ENCODE measurements at places on chromosomes 12 and 14.

- DNase-seq: peak; percentile 21
These were observed 122.0 kb downstream of the TMEM117 start for GRCh38 chr12:43957732-43958372.

- no peak for DNase-seq
These were observed 2.6 kb downstream of the IFFO1 start for GRCh38 chr12:6553051-6553868.

- no peak for DNase-seq
These were observed 65.5 kb upstream of the SLCO1C1 start for GRCh38 chr12:20629414-20630156.

GRCh38 chr12:76547526-76547925 is 12.0 kb downstream of the OSBPL8 start:
- DNase-seq: no peak

GRCh38 chr14:68736471-68736871 is 56.4 kb downstream of the ZFP36L1 start:
- no peak for DNase-seq

DNA sequence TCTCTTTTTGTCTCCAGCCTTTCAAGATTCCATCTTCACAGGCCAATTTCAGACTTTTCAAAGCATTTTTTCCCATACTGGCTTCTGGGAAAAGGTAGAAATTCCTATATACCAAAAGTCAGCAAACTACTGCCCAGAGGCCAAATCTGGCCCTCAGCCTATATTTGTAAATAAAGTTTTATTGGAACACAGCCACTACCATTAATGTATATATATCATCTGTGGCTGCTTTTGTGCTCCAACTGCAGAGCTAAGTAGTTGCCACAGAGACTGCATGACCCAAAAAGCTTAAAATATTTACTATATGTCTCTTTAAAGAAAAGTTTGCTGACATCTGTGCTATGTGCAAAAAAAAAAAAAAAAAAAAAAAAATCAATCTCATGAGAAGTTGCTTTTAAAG is 76.3 kb downstream of the KSR2 start:
- DNase-seq: no peak

GRCh38 chr14:87052646-87053225 is 940.2 kb downstream of the GALC start:
- DNase-seq: no peak

- DNase-seq: no peak
These were observed 77.8 kb downstream of the SERPINA3 start for GRCh38 chr14:94689985-94690400.

GRCh38 chr12:131547555-131547954 is 163.3 kb upstream of the SFSWAP start:
- DNase-seq: no peak

DNA sequence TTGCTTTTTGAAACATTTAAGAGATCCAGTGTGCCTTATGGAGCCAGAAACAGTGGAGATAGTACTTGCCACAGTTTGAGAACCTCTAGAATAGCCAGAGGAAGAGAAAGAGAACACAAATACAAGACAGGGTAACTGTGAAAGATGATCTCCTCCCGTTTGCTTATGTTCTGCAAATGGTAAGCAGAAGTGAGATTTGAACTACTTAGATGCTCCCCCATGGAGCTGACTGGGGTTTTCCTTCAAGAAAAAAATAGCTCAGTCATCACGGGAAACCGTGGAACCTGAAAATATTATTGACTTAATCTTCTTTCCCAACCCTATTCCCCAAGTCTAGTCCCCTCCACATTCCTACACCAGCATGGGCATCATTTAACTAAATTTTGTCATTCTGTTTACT is 87.1 kb downstream of the KIF21A start:
- DNase-seq: no peak

DNA sequence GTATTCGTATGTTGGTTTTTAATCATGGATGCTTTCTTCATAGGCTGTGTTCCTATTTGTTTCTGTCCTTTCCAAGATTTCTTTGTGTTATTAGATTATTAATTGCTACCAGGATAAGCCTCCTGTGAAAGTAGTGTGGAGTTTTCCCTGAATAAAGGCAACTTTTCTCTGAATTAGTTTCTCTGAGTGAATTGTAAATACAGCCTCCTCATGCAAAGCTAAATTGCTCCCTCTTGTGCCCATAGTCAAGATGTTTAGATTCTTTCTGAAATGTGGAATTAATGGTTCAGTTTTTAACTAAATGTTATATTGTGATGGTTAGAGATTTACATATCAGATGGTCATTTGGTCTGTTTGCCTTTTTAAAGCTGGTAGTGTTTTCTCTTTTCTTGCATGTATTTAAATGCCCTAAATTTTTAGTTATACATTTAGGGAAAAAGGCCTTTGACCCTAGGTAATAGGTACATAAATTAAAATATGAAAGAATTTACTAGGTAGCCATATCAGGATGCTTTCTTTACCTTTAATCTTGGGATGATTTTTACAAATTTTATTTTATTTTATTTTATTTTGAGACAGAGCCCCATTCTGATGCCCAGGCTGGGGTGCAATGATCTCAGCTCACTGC is 8.9 kb downstream of the APAF1 start:
- DNase-seq: peak; percentile 63

GRCh38 chr14:71403656-71404055 is 496.4 kb downstream of the PCNX1 start:
- peak; percentile 69 for DNase-seq

DNA sequence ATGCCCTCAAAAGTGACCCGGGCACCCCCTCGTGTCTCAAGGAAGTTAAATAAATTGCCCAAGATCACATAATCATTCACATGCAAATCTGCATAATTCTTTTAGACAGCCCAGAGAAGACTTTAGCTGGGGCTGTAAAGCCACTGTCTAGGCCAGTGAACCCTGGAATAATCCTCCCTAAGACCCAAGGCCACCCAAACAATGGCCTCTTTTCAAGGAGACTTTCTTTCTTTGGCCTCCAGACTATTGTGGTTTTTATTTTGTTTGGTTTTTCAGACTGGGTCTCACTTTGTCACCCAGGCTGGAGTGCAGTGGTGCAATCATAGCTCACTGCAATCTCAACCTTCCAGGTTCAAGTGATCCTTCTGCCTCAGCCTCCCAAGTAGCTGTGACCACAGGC is 10.6 kb downstream of the SVOP start:
- DNase-seq: no peak

- no peak for DNase-seq
These were observed 92.0 kb downstream of the MIPOL1 start for GRCh38 chr14:37289688-37290087.

DNA sequence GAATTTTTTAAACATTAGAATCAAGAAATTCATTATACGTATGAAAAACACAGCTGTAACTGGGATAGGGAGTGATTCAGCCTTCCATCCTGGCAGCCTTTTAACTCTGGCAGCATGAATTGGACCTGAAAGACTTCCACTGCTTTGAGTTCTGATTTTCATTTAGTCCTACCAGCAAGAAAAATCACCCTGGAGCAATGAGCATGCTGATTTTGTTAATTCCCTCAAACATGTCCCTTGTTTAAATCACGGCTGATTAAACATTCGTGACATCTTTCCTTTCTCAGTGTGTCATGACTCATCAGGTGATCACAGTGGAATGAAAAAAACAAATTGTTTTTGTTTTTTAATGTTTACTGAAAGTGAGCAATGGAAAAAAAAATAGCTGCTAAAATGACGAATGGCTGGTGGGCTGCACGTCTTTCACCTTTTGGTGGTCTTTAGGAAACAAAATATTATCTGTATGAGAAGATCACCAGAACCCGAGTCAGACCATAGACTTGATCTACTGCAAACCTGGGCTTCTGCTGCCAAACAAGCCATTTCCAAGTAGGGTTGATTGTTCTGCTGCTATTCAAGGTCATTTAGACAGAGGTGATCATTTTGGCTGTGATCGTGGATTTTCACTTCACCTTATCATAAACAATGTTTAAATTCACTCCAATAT is 67.0 kb upstream of the CAND1 start:
- no peak for DNase-seq

DNA sequence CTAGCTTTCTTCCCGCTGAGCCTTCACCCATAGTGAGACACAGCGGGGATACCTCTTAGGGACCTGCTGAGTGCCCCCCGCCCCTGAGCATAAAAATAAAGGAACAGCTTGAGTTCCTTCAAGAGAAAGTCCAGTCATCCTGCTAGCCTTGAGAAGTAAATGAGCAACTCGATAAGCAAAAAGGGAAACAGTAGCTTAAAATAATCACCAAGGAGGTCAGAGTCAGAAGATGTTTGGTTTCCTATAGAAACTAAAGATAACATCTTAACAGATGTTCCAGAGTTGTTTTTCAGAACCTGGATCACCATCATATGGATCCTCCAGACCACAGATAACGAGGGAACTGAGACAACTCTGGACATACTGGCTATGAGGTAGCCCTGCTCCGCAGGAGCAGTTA is 94.0 kb downstream of the BCAT1 start:
- no peak for DNase-seq

GRCh38 chr14:104680806-104681688 is 8.4 kb upstream of the INF2 start:
- DNase-seq: no peak

DNA sequence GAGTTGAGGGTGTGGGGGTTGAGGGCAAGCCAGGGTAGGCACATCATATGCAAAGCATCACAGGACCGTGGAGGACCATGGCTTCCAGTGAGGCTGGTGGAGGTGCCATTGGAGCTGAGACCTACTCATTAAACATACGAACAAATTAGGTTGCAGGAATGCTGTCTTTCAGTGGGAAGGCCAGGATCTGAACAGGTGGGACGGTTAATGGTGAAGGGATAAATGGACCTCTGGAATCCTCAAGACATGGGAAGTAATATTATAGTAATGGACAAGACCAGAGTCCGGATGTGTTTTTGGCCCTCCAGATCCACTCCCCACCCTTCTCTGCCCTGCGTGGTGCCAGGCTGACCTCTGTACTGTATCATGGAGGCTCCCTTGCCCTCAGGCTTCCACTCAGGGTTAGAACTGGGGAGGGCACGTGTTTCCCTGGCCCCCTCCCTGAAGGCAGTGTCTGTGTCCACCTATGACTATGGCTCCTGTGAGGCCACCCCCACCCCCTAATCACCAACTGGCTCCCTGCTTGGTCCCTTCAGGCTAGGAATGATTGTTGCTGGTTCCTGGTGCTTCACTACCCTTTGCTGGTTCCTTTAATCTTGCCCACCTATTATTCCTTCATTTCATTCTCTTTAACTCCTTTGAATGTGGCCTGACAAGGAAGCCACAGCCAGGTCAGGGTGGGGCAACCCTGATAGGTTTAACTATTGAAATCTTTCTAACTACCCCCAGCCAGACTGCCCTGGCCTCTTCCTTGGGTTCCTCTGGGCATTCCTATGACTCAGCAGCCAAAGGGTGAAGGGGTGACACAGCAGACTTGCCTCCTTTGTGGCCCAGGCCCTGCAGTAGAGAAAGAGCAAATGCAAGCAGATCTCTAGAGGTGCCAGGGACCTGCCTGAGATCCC is 10.7 kb downstream of the DHRS2 start:
- DNase-seq: no peak

- no peak for DNase-seq
These were observed 228.6 kb downstream of the DPF3 start for GRCh38 chr14:72665259-72665658.

GRCh38 chr12:94855853-94856252 is 147.6 kb downstream of the NDUFA12 start:
- DNase-seq: no peak

DNA sequence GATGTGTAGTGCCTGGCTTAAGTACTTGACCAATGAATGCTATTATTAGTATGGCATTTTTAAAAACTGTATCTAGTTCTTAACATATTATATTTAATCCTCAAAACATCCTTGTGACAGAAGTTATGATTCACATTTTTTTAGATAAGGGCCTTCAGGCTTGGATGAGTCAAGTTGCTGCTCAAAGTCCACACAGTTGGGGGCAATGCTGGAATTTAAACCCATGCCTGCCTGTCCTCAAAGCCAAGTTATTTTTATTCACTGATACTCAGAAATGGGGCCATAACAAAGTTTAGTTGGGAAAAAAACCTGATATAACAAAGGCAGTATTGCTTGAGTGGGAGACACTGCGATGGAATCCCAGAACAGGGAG is 50.6 kb downstream of the RFX4 start:
- DNase-seq: no peak

GRCh38 chr14:24960816-24961215 is 89.1 kb downstream of the STXBP6 start:
- DNase-seq: no peak

DNA sequence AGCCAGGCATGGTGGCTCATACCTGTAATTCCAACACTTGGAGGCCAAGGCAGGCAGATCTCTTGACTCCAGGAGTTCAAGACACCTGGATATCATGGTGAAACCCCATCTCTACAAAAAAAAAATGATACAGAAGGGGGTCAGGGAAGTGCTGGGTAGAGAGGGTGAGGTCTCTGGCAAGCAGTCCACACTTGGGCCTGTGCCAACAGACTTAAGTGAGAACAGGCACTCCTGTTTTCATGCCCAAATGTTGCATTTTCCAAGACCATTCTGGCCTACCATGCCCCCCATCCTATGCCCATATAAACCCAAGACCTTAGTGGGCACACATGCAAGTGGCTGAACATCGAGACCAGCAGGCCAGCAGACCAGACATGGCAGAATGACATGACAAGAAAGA is 16.0 kb upstream of the CMAS start:
- no peak for DNase-seq

DNA sequence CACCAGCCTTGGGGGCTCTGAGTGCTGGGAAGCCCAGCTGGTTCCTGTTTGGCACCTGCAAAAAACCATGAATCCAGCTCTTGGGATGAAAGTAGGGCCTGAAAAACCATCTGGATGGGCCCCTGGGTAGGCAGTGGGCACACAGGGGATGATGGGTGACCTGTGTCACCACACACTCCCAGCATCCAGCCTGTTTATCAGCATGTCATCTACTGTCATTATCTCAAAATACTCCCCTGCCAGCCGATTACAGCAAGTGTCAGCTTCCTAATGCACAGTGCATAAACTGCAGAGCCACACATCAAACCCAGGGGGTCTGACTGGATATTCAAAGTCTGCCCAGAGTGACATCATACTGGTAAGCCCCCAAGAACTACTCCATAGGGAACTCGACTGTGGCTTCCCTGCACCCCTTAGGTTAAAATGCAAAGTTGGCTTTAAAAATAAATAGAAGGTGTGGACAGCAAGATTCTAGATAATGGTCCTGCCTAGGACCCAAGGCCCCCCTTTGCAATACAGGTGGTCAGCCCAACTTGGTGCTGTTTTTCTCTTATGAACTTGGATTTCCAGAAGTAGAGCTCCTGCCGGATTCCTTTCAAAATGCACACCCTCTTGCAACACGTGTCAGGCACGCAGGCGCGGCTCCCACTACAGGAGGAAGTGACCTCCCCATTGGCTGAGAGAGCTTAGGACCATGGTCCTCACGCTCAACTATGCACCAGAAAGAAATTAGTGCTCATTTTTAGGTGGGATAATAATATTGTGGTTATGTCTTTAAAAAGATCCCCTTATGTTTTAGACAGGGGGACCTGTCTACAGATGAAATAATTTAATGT is 94.1 kb downstream of the GCH1 start:
- no peak for DNase-seq

DNA sequence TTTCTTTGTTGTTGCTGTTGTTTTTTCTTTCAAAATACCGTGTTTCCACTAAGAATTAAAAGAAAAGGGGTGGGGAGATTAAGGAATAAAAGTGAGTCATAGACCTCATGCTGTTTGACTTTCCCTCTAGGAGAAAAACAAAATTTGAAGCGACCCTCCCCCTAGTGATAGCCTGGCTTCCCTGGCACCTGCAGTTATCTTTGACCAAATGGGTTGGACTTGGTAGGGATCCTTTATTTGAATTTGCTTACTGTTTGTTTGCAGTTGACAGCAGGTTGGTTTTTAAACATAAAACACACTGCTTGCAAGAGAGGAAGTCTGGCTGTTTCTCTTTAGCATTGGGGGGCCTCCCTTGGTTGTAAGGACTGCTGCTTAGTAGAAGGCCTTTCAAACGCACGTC is 14.0 kb downstream of the OTX2 start:
- no peak for DNase-seq

GRCh38 chr14:57617510-57617909 is 123.9 kb upstream of the CCDC198 start:
- DNase-seq: no peak

Data from CD4-positive, alpha-beta T cell treated with Interleukin-1 beta for 1 hour (primary cell).